Bladder microvascular endothelial cell (primary cell): ENCODE measurements at places on chromosomes 7 and 10. TPM values are rescaled to one million over a fixed set of nuclear protein-coding genes. Genes with fewer than 3 reads are reported as not detected.

CLDN15 gene
- 1.8 and 4.5 TPM in 2 replicates for total RNA-seq

GPR26 gene
- not detected in 2 replicates for total RNA-seq

JAKMIP3 gene
- total RNA-seq, result 0.06 TPM in 1 of 2 replicates, not detected in the other

GATA3 gene
- 0.13 and 0.16 TPM in 2 replicates for total RNA-seq

AOAH gene
- 0.57 TPM in 1 of 2 replicates, not detected in the other for total RNA-seq

CCDC146 gene
- 1.1 and 1.5 TPM in 2 replicates for total RNA-seq

ABCC2 gene
- 0.38 and 0.65 TPM in 2 replicates for total RNA-seq

NME8 gene
- not detected in 2 replicates for total RNA-seq

ABCB1 gene
- 4.5 and 11.0 TPM in 2 replicates for total RNA-seq

ZNF804B gene
- not detected in 2 replicates for total RNA-seq

PRSS37 gene
- total RNA-seq, result not detected in 2 replicates

SNX8 gene
- total RNA-seq, result 6.5 and 15.1 TPM in 2 replicates

ELAPOR2 gene
- 33.4 and 312 TPM in 2 replicates for total RNA-seq

HOXA5 gene
- total RNA-seq, result 7.4 and 8.3 TPM in 2 replicates

GIMAP5 gene
- 128 and 150 TPM in 2 replicates for total RNA-seq

SLC39A12 gene
- not detected in 2 replicates for total RNA-seq

UNCX gene
- total RNA-seq, result not detected in 2 replicates

PRKG1 gene
- 0.32 and 10.1 TPM in 2 replicates for total RNA-seq

UPK3B gene
- total RNA-seq, result 0.13 TPM in 1 of 2 replicates, not detected in the other

CAMK2B gene
- under 0.01 and 0.57 TPM in 2 replicates for total RNA-seq

CPA4 gene
- 0.25 TPM in 1 of 2 replicates, not detected in the other for total RNA-seq

AHR gene
- total RNA-seq, result 82.4 and 88.1 TPM in 2 replicates

WBP1L gene
- total RNA-seq, result 26.6 and 52.7 TPM in 2 replicates

TAF3 gene
- 1.1 and 2.1 TPM in 2 replicates for total RNA-seq

ARL4A gene
- 53.6 and 103 TPM in 2 replicates for total RNA-seq

PTPN12 gene
- total RNA-seq, result 37.7 and 82.3 TPM in 2 replicates

BRAF gene
- total RNA-seq, result 11.2 and 30.4 TPM in 2 replicates

NEUROG3 gene
- not detected in 2 replicates for total RNA-seq

GFRA1 gene
- 1.6 and 131 TPM in 2 replicates for total RNA-seq

MCM7 gene
- 98.1 and 113 TPM in 2 replicates for total RNA-seq

PNLIPRP2 gene
- not detected in 2 replicates for total RNA-seq

SPDYE2 gene
- not detected in 2 replicates for total RNA-seq

TMEM248 gene
- 36.1 and 84.0 TPM in 2 replicates for total RNA-seq

MSANTD7 gene
- total RNA-seq, result 12.6 and 21.0 TPM in 2 replicates

SMKR1 gene
- 0.16 and 0.38 TPM in 2 replicates for total RNA-seq

PRPS1L1 gene
- total RNA-seq, result not detected in 2 replicates

CFAP46 gene
- 0.16 and 0.82 TPM in 2 replicates for total RNA-seq

CH25H gene
- 0.65 and 5.0 TPM in 2 replicates for total RNA-seq

UBE3C gene
- 64.1 and 101 TPM in 2 replicates for total RNA-seq

ZMIZ2 gene
- 4.7 and 14.9 TPM in 2 replicates for total RNA-seq

GIMAP4 gene
- 131 and 293 TPM in 2 replicates for total RNA-seq

ITPRID1 gene
- not detected in 2 replicates for total RNA-seq
